ENCODE measurements at places on chromosomes 12 and 14.

GRCh38 chr12:104719700-104720338 lies 238.3 kb downstream of the SLC41A2 start:
- DNase-seq = no peak

DNA sequence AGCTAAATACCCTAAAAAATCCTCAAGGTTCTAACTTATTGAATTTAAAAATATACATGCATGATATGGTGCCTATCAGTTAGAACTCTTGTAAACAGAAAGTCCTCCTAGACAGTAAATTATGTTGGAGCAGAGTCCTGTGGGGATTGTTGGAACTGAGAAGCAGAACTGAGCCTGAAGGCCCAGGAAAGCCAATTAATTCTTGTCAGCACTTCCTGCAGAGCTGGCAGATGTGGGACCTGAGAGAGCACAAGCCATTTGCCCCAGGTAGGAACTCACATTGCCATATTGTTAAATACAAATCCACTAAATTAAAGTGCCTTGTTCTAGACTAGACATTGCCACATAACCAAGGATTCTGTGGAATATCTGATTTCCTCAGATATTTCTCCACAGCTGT lies 117.1 kb downstream of the RTN1 start:
- no peak for DNase-seq

GRCh38 chr14:36217027-36217426 lies 40.5 kb upstream of the PTCSC3 start:
- DNase-seq = no peak

- DNase-seq = no peak
These were observed 33.9 kb upstream of the LTBP2 start for GRCh38 chr14:74645756-74646470.

DNA sequence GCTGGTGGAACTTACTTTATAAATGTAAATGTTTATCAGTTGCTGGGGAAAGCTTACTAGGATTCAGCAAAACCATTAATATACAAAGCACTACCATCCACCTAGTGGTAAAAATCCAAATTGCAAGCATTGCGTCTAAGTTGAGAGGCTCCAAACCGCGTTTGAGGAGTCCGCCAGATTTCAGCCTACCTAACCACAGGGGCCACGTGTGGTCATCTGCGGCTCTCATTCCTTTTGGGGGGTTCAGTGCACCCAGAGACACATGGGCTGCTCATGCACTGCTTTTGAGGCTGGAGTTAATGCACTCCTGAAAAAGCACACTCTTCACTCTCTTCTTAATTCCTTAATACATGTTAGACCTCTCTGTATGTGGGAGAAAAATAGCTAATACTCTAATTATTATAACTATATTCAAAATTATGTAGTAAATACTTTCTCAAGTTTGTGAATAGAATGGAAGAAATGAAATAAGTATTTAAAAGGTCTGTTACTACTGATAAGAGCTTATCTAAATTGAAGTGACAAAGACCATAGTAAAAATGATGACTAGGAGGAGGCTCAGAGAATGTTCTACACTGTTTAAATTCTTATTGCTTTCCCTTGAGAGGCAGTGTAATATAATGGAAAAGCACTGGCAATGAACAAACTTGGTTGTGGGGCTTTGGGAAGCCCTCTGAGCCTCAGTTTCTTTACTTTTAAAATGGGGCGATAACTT lies 41.4 kb upstream of the MANSC4 start:
- DNase-seq = no peak

DNA sequence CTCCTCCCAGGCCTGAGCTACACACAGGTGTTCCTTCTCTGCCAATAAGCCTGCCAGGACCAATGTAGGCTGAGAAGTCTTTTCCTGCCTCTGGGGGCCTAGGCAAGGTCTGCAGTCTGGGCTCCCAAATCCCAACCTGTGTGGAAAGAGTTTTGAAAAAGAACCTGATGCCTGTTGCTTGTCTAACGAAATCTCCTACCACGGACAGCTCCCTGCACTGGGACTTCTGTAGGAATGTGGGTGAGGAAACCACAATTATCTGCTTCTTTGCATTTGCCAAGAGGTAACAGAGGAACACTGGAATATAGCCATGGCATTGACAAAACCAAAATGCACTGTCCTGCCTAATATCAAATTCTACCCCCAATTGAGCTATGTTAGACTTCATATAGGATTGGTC lies 877.0 kb upstream of the TMEM132C start:
- DNase-seq = no peak

GRCh38 chr12:131642101-131642540 lies 68.8 kb upstream of the SFSWAP start:
- no peak for DNase-seq

DNA sequence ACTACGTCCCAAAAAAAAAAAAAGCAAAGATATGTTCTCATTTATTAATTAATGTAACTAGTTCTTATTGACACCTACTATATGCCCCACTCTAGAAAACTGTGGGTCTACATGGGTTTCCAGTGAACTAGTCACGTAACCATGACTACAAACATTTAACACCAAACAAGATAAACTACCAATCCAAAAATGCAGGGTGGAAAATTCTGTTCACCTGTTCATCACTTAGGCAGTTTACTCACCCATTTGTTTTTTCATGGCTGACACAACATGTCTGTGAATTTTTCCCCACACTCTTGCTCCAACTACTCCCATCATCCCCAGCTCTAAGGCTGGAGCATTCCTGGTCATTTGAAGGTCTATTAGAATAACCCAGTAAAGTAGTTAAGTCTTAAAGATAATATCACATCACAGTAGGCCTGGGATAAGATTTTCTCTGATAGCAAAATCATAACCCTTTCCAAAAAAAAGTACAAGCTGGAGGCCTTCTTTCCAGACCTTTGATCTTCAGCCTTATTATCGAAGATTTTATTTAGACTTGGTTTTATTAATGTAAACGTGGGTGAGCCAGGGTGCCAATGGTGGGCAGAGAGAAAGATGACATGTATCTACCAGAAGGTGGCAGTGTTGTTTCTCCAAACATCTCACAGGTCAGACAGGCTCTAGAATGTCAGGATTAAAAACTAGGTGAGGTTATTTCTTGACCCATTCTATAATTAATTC lies 61.6 kb upstream of the DAAM1 start:
- no peak for DNase-seq

- DNase-seq = no peak
These were observed 10.4 kb upstream of the SLC6A12 start for GRCh38 chr12:224330-224729.

DNA sequence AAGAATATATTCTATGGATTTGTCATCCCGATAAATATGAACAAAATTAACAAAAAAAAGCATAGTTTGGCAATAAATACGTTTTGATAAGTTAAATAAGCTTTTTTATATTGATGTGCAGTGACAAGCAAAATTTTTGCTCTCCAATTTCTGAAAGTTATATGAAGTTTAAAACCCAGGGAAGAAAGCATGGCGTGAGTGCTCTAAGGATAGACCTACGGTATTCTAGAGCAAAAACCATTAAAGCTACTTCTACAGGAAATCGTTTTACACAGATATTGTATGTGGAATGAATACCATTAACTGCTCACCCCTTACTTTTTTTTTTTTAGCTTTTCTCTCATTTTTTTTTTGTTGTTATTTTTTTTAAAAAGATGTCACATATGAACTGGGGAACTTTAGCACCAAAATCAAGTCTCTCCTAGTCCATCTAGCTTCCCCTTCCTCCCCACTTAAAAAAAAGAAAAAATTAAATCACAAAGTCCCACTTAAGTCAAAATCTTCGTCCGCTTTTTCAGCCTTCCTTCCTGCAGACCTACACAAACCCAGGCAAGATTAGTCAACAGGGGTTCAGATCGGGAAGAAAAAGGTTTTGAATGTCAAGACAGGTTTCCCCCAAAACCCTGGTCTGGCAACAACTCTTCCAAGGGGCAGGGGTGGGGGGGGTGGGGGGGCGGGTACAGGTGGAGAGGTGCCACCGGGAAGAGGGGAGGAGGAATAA lies 4.4 kb downstream of the ZFP36L1 start:
- no peak for DNase-seq

DNA sequence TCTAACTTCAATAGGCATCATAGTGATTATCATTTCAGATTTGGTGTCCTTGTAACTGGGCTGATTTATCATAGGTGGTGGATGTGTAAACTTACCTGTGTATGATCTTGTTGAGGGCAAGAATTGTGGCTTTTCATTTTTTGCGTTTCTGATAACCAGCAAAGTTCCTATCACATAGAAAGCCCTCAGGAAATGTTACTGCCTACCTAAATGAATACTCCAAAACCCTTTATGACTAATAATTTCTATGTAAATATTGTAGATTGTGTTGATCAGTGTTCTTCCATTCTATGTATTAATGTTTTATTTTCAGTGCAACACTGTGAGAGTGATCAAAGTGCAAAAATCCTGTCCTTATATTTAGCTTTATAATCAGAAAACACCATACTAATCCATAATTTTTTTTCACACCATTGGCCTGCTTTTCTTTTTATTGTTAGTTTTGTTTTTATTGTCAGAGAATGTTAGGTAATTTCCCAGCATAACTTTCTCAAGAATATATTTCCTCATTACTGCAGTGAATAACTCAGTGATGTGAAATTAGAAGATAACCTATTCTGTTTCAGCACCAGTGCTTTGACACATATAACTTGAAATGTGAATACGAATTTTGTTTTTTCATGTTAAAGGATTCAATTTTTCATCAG lies 94.1 kb downstream of the GPHN start:
- no peak for DNase-seq

DNA sequence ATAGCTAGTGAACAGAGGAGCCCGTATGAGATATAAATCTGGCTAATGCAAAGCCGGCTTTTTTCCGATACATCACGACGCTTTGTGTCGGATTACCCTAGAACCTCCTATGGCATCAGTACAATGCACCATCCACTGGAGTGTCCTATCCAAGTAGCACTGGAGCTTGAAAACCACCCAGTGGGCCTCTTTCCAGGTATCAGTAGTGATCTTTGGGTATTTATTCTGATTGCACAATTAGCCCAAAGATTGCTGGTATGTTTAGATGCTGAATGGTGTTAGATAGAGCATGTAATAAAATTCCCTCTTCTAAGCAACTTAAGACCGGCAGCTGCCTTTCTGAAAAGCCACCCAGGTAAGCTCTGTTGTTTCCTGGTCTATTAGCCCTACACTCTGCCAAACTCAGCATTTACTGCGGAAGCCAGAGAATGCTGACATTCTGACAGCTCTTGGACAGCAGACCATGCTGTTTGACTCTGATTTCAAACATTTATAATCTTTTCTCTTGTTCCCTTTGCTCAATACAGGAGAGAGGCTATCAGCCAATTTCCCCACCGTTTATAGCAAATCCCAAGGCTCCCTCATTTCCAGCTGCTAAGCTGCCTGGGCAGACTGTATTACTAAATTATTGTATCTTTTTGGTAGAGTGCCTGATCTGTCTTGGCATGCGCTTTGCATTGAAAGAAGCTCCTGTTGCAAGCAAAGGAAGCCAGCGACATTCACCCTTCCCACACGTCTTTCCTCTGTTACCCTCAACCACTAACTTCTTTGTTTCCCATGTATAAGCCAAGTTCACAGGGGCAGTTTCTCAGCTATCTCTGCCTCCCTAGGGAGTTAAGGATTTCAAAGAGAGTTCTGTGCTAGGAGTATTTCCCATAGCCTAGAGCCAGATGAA lies 388.3 kb upstream of the GARIN6 start:
- no peak for DNase-seq

GRCh38 chr12:2282318-2282717 lies 229.5 kb downstream of the CACNA1C start:
- DNase-seq = no peak
